ENCODE measurements at places on chromosomes 4 and X.

DNA sequence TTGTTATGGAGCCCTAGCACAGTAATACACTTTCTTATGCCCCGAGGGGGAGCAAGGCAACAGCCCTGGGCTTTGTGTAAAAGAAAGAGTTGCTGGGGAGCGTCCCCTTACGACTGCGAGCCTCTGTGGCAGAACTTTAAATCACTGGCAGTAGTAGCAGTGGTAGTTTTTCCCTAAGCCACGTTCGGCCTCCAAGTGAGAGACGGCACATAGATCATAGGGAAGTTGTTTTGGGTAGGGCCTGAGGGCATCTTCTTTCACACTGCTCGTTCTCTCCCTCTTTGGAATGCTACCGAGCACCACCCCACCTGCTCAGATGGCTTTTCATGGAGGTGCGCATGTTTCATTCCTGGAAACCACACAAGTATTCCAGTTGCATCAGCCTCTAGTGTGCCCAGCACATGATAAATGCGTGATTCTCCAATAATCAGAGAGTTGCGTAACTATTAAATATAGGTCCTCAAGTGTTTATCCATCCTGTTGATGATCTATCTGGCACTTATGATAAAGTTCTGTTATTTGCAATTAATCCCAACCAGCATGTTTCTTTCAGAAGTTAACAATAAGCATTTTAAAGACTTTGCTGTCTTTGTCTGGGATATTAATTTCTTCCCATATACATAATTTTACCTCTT is 7.0 kb upstream of the SYNPO2 start:
- DNase-seq, result no peak

GRCh38 chrX:25872786-25873185 is 265.4 kb upstream of the MAGEB18 start:
- no peak for DNase-seq

DNA sequence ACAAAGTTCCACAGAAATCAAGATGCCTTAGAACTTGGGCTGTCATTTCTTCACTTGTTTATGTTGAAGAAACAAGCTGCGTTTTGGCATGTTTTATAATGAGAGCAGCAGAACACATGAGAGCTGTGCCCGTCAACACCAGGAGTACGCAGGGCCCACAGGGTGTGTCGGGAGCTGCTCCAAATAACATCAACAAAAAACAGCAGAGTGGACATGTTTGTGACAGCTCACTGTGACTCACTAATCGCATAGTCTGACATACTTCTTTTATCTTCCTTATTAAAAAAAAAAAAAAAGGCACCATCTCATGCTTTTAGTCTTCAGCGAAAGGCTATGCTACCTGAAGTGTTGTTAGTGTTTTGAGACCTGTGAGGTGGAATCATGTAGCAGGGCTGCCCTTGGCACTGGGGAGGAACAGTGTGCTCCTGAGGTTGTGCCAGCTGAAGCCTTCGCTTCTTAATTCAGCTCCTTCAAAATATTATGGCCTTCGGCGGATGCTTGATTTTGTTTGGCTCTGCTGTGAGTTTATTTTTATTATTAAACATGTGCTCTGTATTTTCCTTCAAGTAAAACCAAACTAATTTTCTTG is 32.8 kb downstream of the FHDC1 start:
- no peak for DNase-seq

- DNase-seq, result no peak
Measured at GRCh38 chrX:86066998-86067397, 19.6 kb upstream of the CHM start.

- no peak for DNase-seq
Measured at GRCh38 chr4:5965225-5965624, 53.0 kb downstream of the C4orf50 start.

DNA sequence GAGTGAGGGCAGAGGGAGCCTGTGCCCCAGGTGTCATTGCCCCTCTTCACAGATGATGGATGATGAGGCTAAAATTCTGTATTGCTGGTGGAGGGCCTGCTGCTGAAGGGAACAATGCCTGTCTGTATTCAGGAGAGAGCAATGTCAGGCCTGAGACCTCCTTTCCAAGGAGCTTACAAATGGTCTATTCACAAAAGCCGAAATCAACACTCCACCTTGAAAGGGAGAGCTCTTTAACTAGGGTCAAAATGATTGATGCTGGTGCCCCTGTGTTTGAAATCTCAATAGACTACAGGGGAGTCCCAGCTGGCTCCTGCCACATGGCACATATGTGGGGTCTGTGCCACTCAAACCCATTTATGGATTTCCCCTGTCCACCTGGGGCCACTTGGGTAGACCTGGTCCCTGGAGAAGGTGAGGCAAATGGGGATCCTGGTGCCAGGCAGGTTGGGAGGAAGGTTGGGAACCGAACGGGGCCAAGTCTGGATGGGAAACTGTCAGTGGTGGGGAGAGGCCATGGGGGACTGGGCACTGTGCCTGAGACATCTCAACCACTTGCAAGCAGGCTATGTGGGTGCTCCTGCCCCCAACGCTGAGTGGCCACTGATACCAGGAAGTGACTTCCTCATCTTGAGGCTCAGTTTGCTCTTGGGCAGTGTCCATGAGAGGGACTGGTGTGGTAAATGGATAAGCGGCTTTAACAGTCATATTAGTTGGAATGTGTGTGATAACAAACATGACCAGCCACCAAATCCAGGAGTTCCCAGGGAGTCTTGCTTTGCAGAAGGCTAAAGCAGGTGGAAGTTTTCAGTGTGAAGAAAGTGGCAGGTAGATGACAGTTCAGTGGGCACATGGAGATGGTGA is 223.8 kb upstream of the PSAPL1 start:
- no peak for DNase-seq

DNA sequence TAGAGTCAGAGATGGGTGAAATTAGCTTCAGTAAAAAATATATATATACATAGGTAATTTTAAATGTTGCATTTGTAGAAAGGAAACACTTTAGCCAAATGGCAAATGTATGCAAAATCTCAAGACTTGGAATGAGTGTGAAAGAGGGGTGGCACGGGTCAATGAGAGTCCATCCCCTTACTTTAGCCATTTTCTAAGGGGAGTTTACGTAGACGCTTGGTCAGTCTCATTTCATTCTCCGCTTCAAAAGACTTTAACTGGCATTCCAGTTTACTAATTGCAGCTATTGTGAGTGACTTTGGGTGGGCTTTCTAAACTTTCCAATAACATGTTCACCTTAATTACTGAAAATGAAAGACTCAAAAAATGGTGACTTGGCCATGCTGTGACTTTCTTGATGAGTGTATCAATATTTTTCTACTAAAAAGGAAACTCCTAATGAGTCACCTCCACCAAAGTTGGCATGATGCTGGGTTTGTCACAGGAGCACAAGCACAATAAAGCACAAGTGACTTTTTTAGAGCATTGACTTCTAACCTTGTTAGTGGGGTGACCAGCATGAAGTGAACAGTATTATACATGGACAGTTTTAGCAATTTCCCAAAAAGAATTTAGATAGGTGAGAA is 356.0 kb upstream of the RASGEF1B start:
- DNase-seq, result no peak

DNA sequence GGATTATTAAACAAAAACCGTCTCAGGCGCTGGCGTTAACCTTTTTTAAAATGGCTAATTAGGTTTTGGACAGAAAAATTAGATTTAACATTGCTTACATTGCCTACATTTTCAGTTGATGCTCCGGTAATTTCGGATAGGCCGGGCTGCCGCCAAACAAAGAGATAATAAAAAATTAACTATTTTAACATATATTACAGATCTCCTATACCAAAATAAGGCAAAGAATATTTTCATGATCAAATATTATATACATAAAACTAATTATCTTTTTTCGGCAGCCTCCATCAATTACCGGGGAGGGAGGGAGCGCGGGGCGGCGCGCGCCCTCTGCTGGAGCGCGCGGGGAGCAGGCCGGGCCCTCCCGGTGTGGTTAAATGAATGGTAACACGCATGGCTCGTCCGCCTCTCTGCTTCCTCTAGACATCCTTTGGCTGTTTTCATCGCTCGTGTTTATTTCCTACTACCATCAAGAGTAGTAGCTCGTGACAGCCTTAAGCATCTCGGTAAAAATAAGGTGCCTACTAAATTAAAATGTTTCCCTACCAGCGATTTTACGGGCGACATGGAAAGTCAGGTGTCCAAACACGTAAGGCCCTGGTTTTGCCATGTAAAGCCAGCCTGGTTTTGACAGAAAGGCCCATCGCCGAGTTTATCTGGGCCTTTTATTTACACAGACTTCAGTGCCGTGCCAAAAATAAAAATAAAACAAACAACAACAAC is 52.4 kb upstream of the TMEM33 start:
- DNase-seq, result peak; percentile 49

DNA sequence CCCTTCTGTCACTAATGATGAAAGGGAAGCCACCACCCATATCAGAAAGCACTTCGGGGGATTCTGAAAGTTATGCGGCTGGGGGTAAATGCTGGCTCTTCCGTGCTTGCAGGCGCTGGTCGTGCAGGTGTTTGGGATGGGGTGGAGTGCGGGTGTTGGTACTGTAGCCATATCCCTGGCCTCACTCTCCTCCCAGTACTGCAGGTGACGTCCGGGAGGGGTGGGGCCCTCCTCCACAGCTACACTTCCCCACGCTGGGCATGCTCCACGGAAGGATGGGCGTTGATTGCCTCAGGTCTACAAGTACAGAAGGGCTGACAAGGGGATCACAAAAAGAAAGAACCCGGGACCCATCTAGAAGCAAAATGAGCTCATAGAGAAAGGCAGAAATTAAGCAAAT is 48.6 kb upstream of the CLDN24 start:
- no peak for DNase-seq

DNA sequence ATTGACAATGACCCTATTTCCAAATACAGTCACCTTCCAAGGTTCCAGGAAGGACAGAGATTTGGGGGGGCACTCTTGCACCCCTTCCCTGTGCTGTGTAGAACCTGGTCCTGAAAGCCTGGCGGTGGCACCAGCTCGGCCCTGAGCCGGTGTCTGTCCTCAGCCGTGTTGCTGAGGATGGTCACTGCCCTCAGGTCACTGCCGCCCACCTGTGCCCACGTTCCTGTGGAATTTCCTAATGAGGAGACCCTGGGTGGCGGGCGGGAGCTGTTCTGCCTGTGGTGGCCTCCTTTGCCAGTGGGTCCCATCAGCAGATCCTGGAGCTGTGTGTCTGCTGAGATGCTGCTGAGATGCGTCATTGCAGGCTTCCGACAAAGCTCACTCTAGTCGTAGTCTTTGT is 32.9 kb downstream of the NELFA start:
- no peak for DNase-seq

DNA sequence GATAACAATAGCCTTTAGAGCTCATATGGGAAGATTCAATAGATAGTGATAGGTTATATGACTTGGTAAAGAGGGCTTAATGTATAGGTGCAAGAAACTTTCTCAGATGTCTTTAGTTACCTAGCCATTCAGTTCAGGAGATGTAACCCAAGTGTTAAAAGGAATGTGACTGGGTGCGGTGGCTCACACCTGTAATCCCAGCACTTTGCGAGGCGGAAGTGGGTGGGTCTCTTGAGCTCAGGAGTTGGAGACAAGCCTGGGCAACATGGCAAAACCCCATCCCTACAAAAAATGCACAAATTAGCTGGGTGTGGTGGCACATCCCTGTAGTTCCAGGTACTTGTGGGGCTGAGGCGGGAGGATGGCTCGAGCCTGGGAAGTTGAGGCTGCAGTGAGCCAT is 7.9 kb downstream of the TET2 start:
- no peak for DNase-seq

- DNase-seq, result no peak
Measured at GRCh38 chrX:74804574-74804973, 120.7 kb downstream of the NEXMIF start.

DNA sequence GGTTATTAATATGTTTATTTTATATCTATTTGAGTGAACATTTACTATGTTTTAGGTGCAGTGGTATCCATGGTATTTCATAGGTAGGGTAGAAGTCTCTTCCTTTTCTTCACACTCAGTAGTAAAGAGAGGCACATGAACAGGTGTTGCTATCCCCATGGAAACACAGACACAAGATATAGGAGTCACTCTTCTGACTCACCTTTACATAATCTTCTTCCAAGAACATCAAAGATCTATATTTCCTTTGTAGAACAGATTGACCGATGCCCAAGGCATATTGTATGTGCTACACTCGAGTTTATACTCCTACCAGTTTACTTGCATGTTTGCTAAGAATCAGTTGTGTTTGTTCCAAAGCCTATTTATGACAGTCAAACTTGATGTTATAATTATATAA is 1997.4 kb downstream of the C4orf33 start:
- no peak for DNase-seq

- DNase-seq, result no peak
Measured at GRCh38 chr4:40317916-40318658, 17.0 kb upstream of the CHRNA9 start.

- DNase-seq, result peak; percentile 51
Measured at GRCh38 chrX:54921427-54922021, 900 bp downstream of the TRO start.

- DNase-seq, result no peak
Measured at GRCh38 chr4:157023941-157024340, 52.0 kb upstream of the GLRB start.

DNA sequence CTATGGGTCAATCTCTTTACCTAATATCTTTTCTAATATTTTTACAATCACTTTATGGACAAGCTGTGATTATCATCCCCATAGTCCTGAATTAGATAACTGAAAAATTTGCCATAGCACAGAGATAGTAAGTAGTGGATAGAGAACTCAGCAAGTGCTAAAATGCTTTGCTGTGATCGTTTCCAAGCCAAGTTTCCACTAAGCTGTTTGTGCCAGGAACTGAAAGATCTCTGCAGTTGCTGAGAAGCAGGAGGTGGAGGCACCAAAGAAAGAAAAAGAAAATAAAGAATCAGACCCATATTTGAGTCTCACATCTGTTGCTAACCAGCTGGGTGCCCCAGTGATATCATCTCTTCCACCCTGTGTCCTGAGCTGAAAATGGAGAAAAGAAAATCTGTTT is 605.6 kb upstream of the BOD1L1 start:
- no peak for DNase-seq

DNA sequence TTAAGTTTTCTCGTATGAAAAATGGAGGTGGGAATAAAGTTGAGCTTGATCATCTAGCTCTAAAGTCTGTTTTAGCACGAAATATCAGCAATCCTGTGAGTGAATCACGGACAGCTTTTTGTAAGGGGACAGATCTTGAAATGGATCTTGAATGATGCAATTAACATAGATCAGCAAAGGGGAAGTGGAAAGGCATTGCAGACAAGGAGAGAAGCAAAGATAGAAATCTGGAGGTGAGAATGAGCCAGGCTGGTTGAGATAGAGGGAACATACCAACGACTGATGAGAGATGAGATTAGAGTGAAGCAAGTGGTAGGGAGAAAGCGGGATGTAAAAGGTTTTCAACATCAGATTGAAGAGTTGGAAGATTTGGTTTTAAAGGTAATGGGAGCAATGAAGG is 4.6 kb upstream of the DGKK start:
- no peak for DNase-seq

GRCh38 chr4:19924761-19925160 is 326.9 kb upstream of the SLIT2 start:
- no peak for DNase-seq

DNA sequence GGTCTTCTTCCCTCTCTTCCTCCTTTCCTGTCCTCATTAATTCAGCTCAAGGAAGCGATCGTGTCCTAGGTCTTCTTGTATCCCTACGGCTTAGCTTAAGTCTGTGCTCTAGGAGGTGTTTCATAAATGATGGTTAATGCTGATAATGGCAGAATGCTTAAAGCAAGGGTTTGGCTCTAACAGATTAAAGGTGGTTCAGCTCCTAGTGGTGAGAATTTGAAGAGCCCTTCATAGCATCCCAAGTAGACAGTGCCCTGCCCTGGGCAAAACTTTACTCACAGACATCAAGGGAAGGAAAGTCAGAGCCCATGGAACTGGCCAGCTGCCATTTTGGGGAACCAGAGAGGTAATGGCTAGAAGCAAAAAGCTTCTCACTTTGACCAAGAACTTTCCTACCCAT is 47.0 kb upstream of the PGRMC1 start:
- DNase-seq, result no peak

All from activated T-cell treated with anti-CD3 and anti-CD28 coated beads for 48 hours (primary cell).